Stimulated activated CD4-positive, alpha-beta T cell treated with anti-CD3 and anti-CD28 coated beads, TNF-alpha, amount 100 ng/mL, for 4 hours (primary cell): ENCODE measurements at places on chromosomes 2 and 18.

DNA sequence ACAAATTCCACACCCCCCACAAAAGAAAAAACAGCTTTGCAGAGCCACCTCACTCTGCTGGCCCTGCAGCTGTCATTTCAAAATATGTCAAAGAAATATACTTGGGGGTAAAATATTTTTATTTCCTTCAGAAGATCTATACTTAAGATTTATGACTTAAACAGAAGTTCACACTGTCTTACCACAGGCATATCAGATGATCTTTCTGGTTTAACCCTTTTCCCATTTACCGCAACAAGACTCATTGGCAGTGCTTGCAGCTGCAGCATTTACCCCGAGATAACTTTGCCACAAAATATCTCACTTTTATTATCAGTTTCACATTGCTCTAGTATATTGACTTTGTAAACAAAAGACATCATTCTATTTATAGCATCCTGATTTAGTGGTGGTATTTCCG lies 21.6 kb upstream of the SLC35G4 start:
- no peak for DNase-seq

DNA sequence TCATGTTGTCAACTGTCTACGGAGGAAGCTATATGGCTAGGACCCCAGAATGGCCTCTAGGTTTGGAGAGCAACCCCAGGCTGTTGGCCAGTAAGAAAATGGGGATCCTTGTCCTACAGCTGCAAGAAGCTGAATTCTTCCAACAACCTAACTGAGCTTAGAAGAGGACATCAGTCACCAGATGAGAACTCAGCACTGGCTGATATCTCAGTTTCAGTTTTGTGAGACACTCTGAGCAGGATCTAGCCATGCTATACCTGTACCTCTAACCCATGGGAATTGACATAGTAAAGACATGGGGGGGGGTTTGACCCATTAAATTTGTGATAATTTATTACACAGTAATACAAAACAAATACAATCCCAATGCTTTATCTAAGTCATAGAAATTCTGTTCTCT lies 312.5 kb downstream of the ERBB4 start:
- no peak for DNase-seq

DNA sequence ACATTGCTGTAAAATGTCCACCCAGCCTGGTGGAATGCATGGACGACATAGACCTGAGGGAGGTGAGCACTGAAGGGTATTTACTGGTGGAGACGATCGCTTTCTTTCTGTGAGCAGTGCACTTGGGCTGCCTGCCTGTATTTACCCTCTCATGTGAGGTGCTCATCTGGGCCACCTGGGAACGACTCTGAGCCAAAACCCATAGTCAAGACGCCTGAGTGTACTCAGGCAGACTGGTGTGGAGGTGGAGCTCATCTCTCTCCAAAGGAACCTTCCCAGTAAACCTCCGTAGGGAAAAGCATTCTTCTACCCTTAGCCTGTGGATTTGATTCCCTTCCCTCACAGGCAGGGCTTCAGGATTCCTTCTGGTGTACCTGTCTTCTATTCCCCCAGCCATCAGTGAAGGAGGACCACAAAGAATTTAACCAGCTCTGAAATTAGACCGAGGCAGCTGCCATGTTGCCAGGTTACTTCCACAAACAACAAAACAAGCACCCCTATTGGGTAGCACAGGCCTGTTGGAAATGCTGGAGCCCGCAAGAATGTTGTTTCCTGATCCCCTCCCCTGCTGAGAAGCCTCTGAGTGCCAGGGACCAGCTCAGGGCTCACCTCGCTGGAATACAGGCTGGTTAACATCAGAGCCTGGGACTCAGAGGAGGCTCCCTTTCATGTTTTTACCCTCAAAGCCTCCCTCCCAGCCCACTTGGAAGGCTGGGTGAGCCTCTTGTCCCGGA lies 47.5 kb upstream of the TXNDC2 start:
- DNase-seq = no peak

- DNase-seq = no peak
Observed at GRCh38 chr18:33123862-33124518, 316.5 kb downstream of the CCDC178 start.

DNA sequence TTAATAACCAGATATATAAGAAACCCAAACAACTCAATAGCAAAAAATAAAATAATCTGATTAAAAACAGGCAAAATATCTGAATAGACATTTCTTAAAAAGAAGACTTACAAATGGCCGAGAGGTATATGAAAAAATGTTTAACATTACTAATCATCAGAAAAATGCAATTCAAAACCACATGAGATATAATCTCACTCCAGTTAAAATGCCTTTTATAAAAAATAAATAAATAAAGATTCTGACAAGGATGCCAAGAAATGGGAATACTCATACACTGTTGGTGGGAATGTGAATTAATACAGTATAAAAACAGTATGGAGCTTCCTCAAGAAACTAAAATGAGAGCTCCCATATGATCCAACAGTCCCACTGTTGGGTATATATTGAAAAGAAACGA lies 33.9 kb upstream of the BMP10 start:
- DNase-seq = no peak

DNA sequence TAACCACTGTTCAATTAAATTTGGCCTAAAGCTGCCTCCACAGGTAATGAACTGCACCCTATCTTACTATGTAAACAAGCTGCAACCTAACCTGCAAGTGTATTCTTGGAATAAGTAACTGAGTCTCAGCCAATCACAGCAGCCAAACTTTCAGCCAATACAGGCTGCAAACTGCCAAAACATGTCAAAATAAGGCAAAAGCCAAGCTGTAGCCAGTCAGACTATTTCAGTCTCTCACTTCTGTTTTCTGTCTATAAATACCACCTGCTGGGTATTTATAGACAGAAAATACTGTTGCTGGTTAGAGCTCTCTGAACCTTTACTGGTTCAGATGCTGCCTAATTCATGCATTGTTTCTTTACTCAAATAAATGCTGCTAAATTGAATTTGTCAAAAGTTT lies 14.3 kb downstream of the C2orf76 start:
- DNase-seq = no peak

DNA sequence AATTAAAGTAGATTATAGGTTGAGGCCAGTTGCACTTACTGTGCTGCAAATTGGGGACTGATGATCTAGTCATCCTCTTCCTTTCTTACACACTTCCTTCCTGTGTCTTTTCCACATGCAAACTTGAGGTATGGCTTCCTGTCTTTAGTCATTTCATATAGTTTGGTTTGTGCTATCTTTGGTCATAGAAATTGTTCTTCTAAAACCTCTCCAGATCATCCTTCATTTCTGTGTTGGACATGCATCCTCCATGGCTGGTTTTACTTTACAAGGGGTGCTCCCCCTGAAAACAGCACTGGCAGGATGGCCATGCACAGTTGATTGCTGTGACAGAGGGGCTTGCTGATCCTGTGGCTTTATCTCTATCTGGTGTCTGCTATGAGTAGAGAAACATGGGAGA lies 36.5 kb downstream of the MGAT5 start:
- no peak for DNase-seq

DNA sequence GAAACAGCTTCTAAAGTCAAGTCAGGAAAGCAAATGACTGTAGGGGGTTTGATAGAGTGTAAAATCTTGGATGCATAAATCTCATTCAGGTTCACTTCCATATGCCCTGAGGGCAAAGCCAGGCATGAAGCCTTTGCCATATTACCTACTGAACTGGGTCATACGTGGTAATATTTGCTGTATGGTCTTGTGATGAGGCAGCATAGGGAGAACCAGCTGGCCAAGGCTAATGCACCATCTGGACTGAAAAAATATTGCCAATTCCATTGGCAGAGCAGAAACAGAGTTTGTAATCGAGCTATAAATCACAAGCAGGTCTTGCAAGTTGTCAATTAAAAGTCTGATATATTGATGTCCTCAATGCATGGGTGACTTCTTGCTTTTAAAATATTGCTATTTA lies 243.8 kb downstream of the ERBB4 start:
- no peak for DNase-seq

DNA sequence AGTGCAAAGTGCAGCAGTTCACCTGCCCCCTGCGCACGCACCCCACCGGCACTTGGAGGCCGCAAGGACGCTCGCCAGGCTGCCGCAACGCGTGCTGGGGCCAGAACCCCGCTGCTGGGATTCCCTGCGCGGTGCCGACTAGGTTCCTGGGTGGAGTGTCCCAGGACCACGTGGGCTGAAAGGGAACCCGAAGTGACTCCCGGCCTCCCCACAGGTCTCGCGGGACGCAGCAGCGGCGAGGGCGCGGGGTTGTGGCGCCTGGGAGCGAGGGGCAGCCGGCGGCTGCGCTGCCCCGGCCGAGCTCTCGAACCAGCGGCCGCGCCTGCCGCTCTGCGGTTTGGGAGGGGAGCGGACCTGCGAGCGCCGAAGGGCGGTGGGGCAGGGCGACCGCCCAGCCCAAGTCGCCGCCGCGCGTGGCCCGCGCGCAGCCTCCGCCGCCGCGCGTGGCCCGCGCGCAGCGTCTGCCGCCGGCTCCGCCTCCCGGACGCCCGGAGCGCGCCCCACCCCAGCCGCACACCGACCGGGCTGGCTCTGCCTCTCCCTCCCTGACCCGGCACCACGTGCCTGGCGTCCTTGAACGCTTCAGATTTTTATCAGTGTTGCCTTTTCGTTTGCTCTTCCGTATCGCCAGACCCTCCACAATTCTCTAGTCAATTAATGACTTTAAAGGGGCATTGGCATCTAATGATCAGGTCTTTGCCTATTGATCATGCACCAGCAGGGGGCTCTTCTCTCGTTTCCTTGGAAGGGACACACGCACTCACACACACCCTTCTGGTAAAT lies at the start of gene FTCDNL1:
TSS of gene FTCDNL1 (minus strand) at position 475 of the 783 bp plus-strand sequence. CDS start 2,230 bp downstream, outside the sequence.
- peak; percentile 40 for DNase-seq

- no peak for DNase-seq
Observed at GRCh38 chr2:54767921-54768320, 44.5 kb downstream of the EML6 start.

GRCh38 chr2:208657468-208657867 lies 250.9 kb downstream of the PTH2R start:
- no peak for DNase-seq

GRCh38 chr2:50491541-50492476 lies 540.1 kb downstream of the NRXN1 start:
- DNase-seq = no peak

DNA sequence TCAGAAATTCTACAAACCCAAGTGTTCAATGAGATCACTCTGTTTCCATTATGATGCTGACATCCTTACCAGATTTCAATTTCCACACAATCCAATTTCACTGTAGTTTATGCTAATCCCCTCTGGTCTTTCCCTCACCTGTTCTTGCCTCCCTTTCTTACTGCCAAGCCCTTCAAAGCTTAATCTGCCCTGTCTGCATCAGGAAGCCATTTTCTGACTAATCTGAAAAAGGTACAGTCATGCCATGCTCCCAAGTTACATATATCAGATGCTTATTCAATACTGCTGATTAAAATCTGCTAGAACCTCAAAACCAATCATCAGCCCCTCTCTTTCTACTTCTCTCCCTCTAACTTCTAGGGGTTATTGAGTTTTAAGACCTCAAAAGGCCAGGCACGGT lies 8.9 kb downstream of the KRTCAP3 start:
- no peak for DNase-seq

DNA sequence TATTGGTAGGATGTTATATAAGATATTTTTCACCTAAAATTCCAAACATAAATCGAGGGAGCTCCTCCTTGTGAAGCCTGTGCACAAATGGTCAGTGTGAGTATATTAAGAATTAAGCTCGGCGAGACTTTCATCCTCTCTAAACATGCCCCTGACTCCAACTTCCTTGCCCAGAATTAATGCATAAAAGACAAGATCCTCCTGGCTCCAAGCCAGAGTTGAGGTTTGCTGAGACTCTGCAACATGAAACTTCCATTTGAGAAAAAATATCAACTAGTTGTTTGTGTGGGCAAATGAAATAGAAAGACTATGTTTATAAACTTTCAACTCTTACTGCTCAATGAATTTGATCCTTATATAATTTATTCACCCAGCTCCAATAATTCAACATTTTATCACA lies 68.1 kb downstream of the CCDC178 start:
- DNase-seq = no peak

DNA sequence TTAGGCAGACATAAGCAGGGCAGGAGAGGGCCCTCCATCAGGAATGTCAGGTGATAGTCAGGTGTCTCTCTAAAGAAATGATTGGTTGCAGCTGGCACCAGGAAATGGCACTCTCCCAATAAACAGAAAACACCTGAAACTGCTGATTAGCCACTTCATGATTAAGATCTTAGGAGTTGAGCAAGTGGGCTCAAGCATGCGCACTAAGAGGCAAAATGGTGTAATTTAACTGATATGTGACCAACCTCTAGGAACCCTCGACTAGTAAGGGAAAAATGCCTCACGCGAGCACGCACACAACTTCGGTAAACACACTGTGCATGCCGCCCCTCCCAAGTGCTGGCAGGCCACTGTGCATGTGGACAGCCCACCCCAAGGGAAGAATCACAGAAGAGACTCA lies 23.8 kb upstream of the SLC35G4 start:
- DNase-seq = no peak

GRCh38 chr2:205245652-205246051 lies 436.6 kb upstream of the NRP2 start:
- no peak for DNase-seq

- DNase-seq = peak; percentile 73
Observed at GRCh38 chr2:26184555-26185303, 11.8 kb downstream of the GAREM2 start.

GRCh38 chr18:49618742-49619681 lies 57.2 kb downstream of the LIPG start:
- no peak for DNase-seq

DNA sequence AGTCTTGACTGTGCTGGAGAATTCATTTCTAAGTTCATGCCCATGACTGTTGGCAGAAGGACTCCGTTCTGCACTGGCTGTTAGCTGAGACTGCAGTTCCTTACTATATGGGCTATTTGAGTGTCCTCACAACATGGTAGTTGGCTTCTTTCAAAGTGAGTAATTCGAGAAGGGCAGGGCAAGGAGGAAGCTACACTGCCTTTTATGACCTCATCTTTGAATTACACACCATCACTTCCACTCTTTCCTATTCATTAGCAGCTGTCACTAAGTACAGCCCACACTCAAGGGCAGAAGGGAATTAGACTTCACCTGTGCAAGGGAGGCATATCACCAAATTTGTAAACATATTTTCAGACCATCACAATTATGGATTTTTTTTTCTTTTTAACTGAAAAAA lies 55.9 kb upstream of the EPAS1 start:
- no peak for DNase-seq

DNA sequence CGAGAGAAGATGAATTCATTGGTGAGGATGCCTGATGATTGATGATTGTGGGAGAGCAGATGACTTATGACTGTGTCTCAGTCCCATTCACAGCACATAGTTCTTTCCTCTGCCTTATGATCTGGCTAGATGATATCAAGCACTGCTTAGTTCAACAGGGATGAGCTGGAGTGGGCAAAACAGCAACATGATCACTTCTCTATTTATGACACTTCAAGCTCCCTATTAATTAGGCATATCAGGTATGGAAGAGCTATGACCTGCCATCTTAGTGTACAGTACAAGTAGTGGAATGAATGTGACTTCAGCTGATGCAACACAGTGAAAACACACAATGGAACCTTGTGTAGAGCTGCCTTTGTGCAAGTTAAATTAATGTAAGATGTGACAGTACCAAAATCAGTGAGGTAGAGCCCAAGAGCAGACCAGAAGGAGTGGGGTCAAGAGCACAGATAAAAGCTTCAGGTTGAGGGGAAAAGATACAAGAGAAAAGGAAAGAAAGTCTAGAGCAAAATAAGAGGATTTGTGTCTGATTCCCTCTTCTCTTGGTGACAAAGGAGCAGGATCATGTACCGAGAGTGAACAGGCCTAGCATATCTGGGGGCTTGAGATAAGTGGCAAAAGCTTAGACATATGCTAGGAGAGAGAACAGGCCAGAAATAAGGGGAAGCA lies 93.0 kb upstream of the MYO3B start:
- DNase-seq = no peak

GRCh38 chr2:236940916-236941520 lies 144.7 kb upstream of the COPS8 start:
- DNase-seq = no peak
